NCI-H1417 (cell line): ENCODE measurements at places on chromosomes 4 and X.
A peak's percentile ranks its signal among the peaks of the same experiment; 100 is the strongest.

DNA sequence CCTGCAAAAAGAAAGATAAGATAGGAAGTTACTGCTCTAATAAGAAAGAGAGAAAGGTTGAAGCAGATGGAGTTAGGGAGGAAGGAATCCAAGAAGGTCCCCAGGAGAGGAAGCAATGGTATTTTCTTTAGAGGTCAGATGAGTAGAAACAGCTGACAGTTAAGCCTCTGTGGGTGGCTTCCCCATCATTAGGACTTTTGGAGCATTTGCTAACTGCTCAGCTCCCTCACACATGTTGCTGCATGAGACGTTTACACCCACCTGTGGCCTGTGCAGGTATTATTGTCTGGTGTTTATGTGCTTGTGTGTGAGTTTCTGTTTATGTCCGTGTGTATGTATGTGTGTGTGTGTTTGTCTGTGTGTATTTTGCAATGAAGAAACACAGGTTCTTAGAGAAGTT, 346.8 kb downstream of the RAB28 start:
- DNase-seq: no peak

DNA sequence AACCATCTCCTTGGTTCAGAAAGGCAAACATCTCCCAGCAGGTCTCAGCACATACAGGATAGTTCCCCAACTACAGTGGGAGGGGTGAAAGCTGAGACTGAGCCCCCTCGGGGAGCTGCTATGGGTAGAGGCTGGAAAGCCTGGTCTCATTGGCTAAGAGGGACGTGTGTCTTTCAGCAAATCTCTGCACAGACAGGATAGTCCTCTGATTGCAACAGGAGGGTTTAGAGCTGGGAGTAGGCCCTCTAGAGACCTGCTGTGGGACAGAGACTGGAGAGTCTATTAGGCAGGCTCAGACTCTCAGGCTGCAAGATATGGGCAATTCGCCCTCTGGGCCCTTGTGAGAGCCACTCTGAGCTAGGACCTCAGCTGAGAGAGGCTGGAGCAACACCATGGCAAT, 271.6 kb upstream of the GALNT7 start:
- no peak for DNase-seq

DNA sequence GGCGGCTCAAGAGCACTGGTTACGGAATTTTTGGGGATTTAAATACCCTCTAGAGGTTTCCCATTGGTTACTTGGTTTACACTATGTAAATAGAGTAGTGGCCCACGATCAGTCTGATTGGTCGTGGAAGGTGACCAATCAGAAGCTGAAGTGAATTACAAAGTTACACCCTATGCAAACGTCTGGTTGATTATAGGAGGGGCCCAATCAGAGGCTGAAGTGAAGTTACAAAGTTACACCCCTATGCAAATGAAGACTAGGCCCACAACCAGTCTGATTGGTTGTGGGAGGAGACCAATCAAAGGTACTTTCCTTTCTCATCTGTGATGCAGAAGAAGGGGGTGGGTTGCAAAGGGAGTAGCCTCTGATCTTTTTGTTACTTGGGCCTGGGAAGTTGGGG, 45.1 kb upstream of the HSD17B10 start:
- DNase-seq: no peak

GRCh38 chr4:10983268-10983667, 298.7 kb upstream of the CLNK start:
- peak; percentile 16 for DNase-seq

GRCh38 chrX:49053223-49054072, 5.4 kb upstream of the CCDC120 start:
- DNase-seq: peak; percentile 82
